ENCODE measurements at places on chromosomes 1 and 21. TPM values are rescaled to one million over a fixed set of nuclear protein-coding genes. Genes with fewer than 3 reads are reported as not detected.

Gene KRTAP11-1
- not detected for total RNA-seq

Gene DNAJC28
- total RNA-seq, result 0.18 TPM

Gene SPRR2B
- total RNA-seq, result not detected

Gene TTC13
- 7.4 TPM for total RNA-seq

Gene IQCC
- total RNA-seq, result 1.4 TPM

Gene TSPAN1
- total RNA-seq, result 0.29 TPM

Gene MFSD2A
- 4.6 TPM for total RNA-seq

Gene ELOVL1
- 121 TPM for total RNA-seq

Gene ENAH
- 29.7 TPM for total RNA-seq

Gene LYPD8
- not detected for total RNA-seq

Gene CD247
- total RNA-seq, result not detected

Gene VANGL2
- total RNA-seq, result not detected

Gene HAO2
- total RNA-seq, result not detected

Gene CFHR3
- total RNA-seq, result not detected

Gene L1TD1
- total RNA-seq, result 0.18 TPM

Gene MROH9
- total RNA-seq, result not detected

Gene DAB1
- total RNA-seq, result not detected

Gene CA14
- total RNA-seq, result not detected

Gene PEAR1
- total RNA-seq, result 17.9 TPM

Gene S100A14
- not detected for total RNA-seq

Gene MTFR1L
- total RNA-seq, result 46.8 TPM

Gene LRRC71
- not detected for total RNA-seq

Gene LPGAT1
- total RNA-seq, result 20.2 TPM

Data from myometrial cell (primary cell).